ENCODE measurements at places on chromosomes 12 and 14.

DNA sequence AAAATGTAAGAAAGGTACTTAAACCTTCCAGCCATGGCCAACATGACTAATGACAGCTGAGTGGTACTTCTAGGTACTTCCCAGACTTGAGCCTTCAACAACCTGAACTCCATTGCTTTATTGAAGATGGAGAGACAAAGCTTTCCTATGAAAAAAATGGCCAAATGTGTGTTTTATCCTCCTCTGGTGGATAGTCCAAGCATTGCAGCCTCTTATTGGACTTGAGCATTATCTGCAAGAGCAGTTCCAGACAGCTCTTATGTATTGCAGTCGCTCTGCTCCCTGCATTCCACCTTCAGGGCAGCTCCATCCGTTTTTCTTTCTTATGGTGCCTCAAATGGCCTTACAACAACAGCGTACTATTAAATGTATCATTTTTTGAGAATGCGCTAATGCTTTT, 588.2 kb downstream of the NRXN3 start:
- DNase-seq, result no peak

DNA sequence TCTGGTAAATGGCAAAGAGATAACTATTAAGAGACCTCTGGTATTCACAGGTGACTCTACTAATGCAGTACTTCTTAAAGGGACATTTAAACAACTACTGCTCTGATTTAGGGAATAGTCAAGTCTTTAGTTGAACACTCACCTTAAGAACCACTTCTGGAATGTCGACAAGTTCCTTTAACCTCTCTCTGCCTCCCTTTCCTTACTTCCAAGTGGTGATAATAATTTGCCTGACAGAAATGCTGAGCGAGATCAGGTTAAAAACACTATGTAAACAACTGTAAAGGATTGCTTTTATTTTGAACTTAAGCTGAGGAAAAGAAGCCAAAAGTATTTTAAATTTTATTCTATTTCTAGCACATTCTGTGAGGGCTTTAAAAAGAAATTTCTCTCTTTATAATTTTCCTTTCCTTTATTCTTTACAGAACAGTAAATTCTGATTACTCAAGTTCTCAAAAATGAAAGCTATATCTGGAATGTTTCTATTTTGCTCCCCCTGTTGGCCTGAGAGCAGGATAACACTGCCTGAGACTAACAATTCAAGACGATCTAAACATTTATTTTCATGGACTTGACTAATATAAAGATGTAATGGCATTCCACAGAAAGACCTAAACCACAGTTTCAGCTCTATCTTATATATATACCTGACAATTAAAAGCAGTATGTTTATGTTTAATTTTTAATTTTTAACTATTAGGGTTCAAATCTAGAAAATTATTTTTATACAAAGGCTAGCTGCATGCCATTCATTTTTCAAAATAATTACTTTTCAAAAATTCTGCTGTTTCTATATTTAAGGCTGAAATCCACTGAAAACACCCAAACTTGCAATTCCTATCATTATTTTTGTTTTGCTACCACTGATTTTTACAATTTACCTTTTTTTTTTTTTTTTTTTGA, 29.2 kb downstream of the ZCCHC8 start:
- no peak for DNase-seq

DNA sequence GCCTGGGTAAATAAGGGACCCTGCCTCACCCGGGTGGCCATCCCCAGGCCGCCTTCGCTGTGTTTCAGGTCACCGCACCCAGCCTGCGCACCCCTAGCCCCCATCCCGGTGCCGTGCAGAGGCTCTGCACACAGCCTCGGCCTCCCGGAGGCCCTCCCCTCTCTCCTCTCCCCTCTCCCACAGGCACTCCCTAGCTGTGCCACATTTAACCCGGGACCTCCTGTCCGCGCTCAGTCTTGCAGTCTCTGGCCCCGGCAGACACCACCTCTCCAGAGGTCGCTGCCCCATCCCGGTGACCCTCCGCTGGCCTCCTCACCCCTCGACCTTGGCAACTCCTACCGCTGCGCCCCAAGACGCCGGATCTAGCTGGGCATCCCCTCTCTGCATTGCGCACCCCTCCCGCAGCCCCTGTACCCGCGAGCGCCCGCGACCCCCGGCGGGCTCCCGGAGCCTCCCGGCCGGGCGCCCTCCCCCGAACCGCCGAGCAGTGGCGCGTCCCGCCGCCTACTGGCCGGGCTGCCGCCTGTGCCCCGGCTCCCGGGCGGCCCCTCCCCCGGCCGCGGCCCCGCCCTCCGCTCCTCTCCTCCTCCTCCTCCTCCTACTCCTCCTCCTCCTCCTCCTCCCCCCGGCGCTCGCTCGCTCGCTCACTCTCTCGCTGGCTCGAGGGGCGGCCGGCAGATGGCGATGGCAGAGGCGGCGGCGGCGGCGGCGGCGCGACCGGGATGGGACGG, 120.7 kb downstream of the AACS start:
- DNase-seq, result peak; percentile 11

GRCh38 chr14:79080040-79080439, 909.9 kb downstream of the NRXN3 start:
- DNase-seq, result no peak

- DNase-seq, result no peak
These were observed 102.1 kb downstream of the FIGNL2 start for GRCh38 chr12:51746416-51746815.

DNA sequence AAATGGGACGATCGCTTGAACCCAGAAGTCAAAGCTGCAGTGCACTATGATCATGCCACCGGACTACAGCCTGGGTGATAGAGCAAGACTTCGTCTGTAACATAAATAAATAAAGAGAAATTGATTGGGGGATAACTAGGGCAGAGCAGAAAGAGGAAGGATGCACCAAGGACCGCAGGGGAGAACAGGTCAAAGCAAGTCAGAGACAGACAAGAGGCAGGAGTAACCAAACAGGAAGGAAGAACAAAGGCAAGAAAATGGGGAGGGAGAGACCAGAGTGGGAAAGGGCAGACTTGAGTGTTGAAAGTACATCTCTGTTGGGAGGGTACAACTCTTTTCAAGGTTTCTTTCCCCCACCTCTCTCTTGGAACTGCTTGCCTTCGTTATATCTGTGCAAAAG, 50.8 kb upstream of the ELK3 start:
- DNase-seq, result no peak

- no peak for DNase-seq
These were observed 86.2 kb upstream of the AMIGO2 start for GRCh38 chr12:47165934-47166333.

- peak; percentile 24 for DNase-seq
These were observed 17.0 kb downstream of the ZDHHC22 start for GRCh38 chr14:77124345-77125280.
